ENCODE measurements at places on chromosomes 4 and X. TPM values are rescaled to one million over a fixed set of nuclear protein-coding genes. Genes with fewer than 3 reads are reported as not detected.

The CXCL3 gene
- total RNA-seq, result 0.14 TPM

The ZNF674 gene
- 2.5 TPM for total RNA-seq

The C1QTNF7 gene
- not detected for total RNA-seq

The FRMD7 gene
- not detected for total RNA-seq

The DDX53 gene
- total RNA-seq, result not detected

The EFHC2 gene
- not detected for total RNA-seq

The PFKFB1 gene
- 0.25 TPM for total RNA-seq

The NHS gene
- 3.8 TPM for total RNA-seq

The USP17L11 gene
- not detected for total RNA-seq

The GNRHR gene
- not detected for total RNA-seq

The SLC10A6 gene
- not detected for total RNA-seq

The MAP9 gene
- total RNA-seq, result 5.8 TPM

The SHISA3 gene
- total RNA-seq, result 0.80 TPM

The SETD7 gene
- total RNA-seq, result 20.7 TPM

GRCh38 chr4:2135083-2135482 is 76.0 kb downstream of the NAT8L start:
- peak overlapping the region; percentile 57 for H3K27ac ChIP-seq
- H3K36me3 ChIP-seq, result peaks cover 32% of the 10 kb centered on the region
- H3K27me3 ChIP-seq, result no peaks in the 10 kb centered on the region
- peak; percentile 17 for DNase-seq
- H3K4me3 ChIP-seq, result no peak overlapping the region

DNA sequence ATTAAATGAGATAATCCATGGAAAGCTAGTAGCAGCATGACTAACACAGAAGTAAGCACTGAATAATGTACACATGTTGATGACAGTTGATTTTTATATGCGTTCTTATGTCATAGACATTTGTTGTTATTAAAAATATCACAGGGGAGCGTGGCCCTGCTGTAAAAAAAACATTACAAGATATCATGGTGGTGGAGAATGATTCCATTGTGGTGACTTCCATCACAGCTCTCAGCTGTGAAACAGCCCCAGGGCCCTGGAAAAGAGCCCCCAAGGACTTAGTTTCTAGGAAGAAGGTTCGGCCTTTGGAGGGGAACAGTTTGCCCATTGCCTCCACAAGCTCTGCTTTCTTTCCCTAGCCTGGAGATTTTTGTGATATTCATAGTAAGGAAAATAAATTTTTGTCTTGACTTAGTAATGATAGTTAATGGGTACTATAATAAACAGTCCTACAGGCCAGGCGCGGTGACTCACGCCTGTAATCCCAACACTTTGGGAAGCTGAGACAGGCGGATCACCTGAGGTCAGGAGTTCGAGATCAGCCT is 49.9 kb downstream of the FAM114A1 start:
- no peaks in the 10 kb centered on the region for H3K36me3 ChIP-seq
- H3K4me3 ChIP-seq, result no peak overlapping the region
- peaks cover 20% of the 10 kb centered on the region for H3K4me1 ChIP-seq
- no peak for DNase-seq
- no peak overlapping the region for H3K27ac ChIP-seq

DNA sequence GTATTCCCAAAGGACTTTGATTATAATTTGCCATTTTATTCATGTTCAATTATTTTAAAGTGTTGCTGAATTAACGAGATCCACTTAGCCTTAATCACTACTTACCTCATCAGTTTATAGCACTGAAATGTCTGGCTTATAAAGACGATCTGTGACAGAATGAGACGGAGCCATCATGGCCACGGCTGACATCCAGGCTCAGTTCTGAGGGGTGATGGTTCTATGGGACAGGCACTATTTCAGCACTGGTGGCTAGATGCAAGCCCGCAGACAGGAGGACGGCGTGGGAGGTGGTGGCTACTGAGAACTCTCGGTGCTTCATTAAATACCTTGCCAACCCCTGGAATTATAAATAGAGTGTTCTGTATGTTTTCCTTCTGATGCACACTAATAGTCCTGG is 1084.2 kb upstream of the TENM3 start:
- no peak overlapping the region for H3K27ac ChIP-seq
- no peak for DNase-seq
- H3K4me3 ChIP-seq, result no peak overlapping the region
- H3K27me3 ChIP-seq, result no peaks in the 10 kb centered on the region
- H3K4me1 ChIP-seq, result no peaks in the 10 kb centered on the region

DNA sequence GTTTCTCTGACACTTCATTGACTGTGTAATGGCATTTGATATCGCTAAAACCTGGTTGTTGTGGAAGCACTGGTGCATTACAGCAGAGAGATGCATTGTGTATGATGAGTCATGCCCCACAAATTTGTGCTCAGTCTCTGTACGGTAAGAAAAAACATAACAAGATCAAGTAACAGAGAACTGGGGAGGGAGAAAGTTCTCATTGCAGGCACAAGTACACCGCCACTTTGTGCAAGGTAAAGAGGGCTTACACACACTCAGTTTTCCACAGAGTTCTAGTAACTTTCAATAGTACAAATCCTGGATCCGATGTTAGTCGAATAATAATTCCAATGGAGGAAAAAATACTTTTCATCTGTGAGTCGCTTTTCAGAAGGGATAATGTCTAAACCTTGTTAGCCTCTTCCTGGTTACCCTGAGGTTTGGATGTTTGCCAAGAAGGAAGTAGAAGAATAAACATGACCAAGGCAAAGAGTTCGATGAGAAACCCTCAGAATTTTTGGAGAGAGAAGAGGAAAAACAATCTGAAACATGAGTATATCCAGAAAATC is 512.5 kb upstream of the SLIT2 start:
- H3K4me1 ChIP-seq, result no peaks in the 10 kb centered on the region
- no peak for DNase-seq
- H3K36me3 ChIP-seq, result no peaks in the 10 kb centered on the region
- no peak overlapping the region for H3K27ac ChIP-seq

DNA sequence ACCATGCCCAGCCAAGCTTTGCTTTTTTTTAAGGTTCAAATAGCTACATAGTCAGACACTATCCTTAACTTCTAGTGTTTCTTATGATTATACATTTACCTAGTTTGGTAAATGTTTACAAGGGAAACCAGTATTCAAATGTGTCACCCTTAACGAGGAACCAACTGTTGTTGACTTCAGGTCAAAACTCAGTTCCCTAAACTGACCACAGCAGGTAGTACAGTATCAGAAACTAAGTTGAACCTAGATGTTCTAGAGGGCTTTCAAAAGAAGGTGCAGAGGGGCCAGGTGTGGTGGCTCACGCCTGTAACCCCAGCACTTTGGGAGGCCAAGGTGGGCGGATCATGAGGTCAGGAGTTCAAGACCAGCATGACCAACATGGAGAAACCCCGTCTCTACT is 11.3 kb downstream of the GPC4 start:
- peaks cover 2% of the 10 kb centered on the region for H3K27me3 ChIP-seq
- H3K27ac ChIP-seq, result no peak overlapping the region
- no peaks in the 10 kb centered on the region for H3K36me3 ChIP-seq

- no peak overlapping the region for H3K27ac ChIP-seq
- H3K36me3 ChIP-seq, result no peaks in the 10 kb centered on the region
- H3K4me1 ChIP-seq, result no peaks in the 10 kb centered on the region
- no peaks in the 10 kb centered on the region for H3K27me3 ChIP-seq
- no peak overlapping the region for H3K4me3 ChIP-seq
- no peak for DNase-seq
Measured at GRCh38 chrX:106862972-106863688, 40.0 kb downstream of the RIPPLY1 start.

- no peak for DNase-seq
- H3K36me3 ChIP-seq, result no peaks in the 10 kb centered on the region
- H3K4me1 ChIP-seq, result no peaks in the 10 kb centered on the region
Measured at GRCh38 chr4:85676050-85676425, 201.1 kb downstream of the ARHGAP24 start.

DNA sequence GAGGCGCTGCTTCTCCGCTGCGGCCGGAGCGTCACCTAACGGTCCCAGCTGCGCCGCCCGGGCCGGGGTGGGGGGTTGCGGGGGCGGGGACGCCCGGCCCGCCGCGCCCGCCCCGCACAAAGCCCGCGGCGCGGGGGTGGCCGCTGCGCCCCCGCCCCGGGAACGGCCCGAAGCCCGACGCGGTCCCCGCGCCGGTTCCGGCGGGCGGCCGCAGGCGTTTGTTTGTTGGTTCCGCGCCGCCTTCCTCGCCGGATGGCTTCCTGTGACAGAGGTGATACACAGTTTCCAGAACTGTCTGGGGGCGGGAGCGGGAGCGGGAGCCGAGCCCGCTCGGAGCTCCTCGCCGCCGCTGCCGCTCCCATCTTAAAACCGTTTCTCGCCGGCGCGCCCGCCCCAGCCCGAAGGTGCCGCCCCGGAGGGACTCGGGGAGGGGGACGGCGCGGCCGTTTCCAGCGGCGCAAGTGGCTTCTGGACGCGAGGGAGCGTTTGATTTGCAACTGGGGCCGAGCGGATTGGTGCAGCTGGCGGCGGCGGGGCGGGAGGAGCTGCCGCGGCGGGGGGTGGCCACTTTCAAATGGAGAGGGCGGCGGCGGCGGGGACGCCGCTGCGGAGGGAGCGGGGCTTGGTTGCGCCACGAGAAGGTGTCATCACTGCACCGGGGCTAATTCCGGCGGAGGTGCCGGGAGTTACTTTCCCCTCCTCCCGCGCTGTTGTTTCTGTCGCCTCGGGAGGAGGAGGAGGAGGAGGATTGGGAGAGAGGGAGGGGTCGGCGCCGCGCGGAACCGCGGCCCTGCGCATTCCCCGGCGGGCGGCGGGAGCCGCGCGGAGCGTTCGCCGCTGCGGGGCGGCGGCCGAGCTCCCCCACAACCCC is 2.3 kb downstream of the JADE1 start:
- DNase-seq, result peak; percentile 84
- peaks cover 19% of the 10 kb centered on the region for H3K4me1 ChIP-seq
- peak overlapping the region; percentile 90 for H3K27ac ChIP-seq
- peaks cover 7% of the 10 kb centered on the region for H3K36me3 ChIP-seq
- H3K27me3 ChIP-seq, result no peaks in the 10 kb centered on the region

GRCh38 chr4:73707918-73708577 is 32.3 kb upstream of the CXCL8 start:
- no peaks in the 10 kb centered on the region for H3K27me3 ChIP-seq
- DNase-seq, result no peak
- H3K4me1 ChIP-seq, result peaks cover 37% of the 10 kb centered on the region
- H3K4me3 ChIP-seq, result no peak overlapping the region

DNA sequence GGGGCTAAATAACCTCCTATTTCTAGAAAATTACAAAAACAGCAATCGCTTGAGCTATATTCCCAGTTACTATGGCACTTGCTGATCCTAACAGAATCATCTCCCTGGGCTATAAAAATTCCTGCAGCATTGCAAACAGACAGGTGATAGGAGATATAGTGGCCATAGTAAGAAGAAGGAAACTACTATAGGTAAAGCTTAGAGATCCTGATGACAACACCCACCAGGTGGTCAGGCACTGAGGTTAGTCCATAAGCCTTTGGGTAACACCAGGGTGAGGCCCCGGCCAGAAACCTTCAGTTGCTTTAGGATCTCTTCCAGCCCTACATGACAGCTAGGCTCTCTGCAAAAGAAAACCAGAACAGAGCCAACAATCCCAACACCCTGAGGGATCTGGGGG is 197.9 kb upstream of the PPP1R2C start:
- H3K27ac ChIP-seq, result no peak overlapping the region
- H3K4me1 ChIP-seq, result peaks cover 5% of the 10 kb centered on the region
- no peaks in the 10 kb centered on the region for H3K36me3 ChIP-seq
- no peak for DNase-seq

DNA sequence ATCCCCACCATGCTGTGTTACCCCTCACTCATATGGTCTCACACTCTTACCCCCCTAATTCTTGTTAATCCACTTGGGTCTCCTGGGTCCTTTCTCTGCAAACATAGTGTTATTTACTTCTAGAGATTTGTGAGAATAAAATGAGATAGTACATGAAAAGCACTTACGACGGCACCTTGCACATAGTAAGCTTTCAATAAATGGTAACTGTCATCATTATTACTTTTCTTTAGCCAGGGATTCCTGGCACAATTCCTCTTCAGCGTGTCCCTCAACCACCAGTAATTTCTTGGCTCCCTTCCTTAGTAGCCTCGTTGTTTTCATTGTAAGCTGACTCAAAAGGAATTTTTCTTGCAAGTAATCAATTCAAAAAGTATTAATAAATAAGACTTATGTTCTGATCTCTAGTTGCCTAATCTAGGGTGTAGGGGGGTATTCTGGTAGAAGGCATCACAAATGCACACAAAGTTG is 30.1 kb upstream of the RBMX start:
- peak overlapping the region; percentile 79 for H3K27ac ChIP-seq
- no peak for DNase-seq
- no peaks in the 10 kb centered on the region for H3K27me3 ChIP-seq
- H3K4me3 ChIP-seq, result peak overlapping the region; percentile 89

DNA sequence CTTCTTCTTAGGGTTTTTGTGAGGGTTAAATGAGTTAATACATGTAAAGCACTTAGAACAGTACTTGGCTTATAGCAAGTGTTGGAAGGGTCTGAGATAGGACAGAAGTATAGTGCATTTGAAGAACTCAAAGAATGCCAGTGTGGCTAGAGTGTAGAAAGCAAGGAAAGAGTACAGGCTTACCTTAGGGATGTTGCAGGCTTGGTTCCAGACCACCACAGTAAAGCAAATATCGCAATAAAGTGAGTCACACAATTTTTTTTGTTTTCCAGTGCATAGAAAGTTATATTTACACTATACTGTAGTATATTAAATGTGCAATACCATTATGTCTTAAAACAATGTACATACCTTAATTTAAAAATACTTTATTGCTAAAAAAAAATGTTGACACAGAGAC is 41.3 kb downstream of the KIF4A start:
- no peak for DNase-seq
- H3K27ac ChIP-seq, result no peak overlapping the region
- no peaks in the 10 kb centered on the region for H3K27me3 ChIP-seq

- DNase-seq, result no peak
- no peaks in the 10 kb centered on the region for H3K36me3 ChIP-seq
- no peak overlapping the region for H3K27ac ChIP-seq
- no peak overlapping the region for H3K4me3 ChIP-seq
Measured at GRCh38 chrX:107970073-107970472, 12.1 kb downstream of the TEX13B start.

- H3K27ac ChIP-seq, result no peak overlapping the region
- H3K4me1 ChIP-seq, result no peaks in the 10 kb centered on the region
- no peaks in the 10 kb centered on the region for H3K36me3 ChIP-seq
- no peak overlapping the region for H3K4me3 ChIP-seq
Measured at GRCh38 chrX:114450911-114451310, 133.0 kb upstream of the HTR2C start.

GRCh38 chrX:132412208-132412607 is 76.6 kb downstream of the MBNL3 start:
- no peak overlapping the region for H3K27ac ChIP-seq
- H3K27me3 ChIP-seq, result no peaks in the 10 kb centered on the region
- H3K4me1 ChIP-seq, result no peaks in the 10 kb centered on the region
- no peaks in the 10 kb centered on the region for H3K36me3 ChIP-seq
- no peak for DNase-seq

GRCh38 chr4:159604781-159605180 is 501.9 kb downstream of the RAPGEF2 start:
- H3K4me3 ChIP-seq, result no peak overlapping the region
- no peak for DNase-seq
- H3K36me3 ChIP-seq, result no peaks in the 10 kb centered on the region
- H3K4me1 ChIP-seq, result no peaks in the 10 kb centered on the region
- H3K27ac ChIP-seq, result no peak overlapping the region
- H3K27me3 ChIP-seq, result no peaks in the 10 kb centered on the region
